Muscle of back (tissue), 13 donors: ENCODE measurements at places on chromosomes 2 and 18.

DNA sequence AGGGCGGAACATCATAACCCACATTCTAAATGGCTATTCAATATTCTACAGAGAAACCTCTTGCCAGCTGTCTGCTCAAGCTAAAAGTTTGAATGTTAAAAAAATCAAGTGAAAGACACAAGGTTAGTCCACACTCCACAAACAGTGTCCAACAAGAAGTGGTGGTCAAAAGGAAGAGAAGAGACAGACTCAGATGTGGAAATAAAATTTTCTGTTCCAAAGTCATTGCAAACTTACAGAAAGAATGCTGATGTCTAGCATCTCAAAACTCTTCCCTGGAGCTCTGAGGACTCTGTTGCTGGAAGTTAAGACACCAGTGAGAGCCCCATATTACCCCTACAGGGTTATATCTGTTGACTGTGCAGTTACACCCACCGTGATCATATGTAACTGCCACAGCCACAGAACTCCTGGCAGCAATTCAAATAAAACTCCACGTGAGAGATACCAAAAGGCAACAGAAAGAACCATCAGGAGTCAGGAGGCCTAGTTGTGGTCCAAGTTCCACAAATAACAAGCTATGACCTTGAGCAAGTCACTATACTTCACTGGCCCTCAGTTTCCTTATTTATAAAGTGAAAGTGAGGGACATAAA is 60.9 kb downstream of the AAK1 start:
- DNase-seq = no peak

GRCh38 chr18:35755369-35755768 is 173.8 kb downstream of the GALNT1 start:
- DNase-seq = no peak

DNA sequence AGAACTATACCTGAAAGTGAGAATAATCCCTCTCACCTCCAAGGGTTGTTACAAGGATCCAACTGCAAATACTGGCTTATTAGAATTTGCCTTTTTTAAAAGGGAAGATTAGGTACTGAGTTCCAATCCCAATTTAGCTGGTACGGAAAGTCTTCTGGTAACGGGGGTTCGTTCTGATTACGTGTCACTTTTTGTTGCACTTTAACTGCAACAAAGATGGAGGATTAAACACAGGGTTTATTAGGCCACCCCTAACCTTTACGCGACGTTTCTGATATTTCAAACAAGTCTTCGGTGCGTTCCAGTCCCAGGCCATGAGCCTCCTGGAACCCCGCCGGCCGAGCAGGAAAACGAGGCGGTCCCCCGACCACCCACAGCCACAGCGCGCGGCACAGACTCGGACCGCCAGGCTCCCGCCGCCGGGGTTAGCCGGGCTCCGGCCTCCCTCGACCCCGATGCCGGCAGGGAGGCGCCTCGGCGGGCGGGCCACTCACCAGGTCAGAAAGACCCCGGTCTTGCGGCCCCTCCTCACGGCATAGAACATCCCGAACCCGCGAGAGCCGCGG is 411 bp downstream of the RNASEH1 start:
- DNase-seq = no peak

DNA sequence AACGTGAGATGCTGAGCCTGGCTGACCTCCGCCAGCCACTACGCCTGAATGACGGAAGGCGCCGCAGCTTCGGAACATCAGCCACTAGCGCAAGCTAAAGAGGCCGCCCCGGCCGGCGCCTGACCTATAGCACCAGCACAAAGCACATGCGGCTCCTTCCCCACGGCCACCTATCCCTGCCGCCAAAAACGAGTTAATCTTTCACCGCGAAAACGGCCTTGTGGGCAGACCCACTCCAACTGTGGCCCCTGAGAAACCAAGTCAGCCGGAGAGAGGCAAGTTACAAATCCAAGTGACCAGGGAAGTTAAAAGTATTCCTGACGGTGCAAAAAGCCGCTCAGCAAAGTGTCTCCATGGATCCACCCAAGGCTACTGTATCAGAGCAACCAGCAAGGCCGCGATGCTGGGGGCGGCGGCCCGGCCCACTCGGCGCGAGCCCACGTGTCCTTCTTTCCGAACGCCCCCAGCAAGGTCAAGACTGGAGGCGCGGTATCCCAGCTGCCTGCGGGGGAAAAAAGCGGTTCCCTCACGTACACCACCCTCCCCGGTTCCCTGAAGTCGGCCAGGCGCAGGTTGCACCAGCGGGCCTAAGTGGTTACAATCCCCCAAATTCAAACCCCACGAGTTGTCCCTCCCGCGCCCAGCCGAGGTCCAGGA is 575 bp downstream of the HSPD1 start:
- DNase-seq = peak; percentile 85

DNA sequence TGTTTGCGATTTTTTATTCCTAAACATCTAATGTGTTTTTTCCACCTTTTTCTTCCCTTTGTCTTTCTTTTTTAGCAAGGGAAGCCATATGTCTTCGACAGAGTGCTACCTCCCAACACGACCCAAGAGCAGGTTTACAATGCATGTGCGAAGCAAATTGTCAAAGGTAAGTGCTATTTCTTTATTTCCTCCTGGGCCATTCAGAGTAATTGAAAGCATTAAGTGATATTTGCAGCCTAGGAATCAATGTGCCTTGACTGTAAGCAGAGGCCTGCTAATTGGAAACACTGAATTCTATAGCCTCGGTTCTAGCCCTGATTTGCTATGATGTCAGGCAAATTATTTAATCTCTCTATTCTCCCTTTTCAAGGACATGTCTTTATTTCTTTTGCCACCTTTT is 47.0 kb downstream of the KIF5C start:
- DNase-seq = no peak
